ENCODE measurements at places on chromosomes 12 and 14.

DNA sequence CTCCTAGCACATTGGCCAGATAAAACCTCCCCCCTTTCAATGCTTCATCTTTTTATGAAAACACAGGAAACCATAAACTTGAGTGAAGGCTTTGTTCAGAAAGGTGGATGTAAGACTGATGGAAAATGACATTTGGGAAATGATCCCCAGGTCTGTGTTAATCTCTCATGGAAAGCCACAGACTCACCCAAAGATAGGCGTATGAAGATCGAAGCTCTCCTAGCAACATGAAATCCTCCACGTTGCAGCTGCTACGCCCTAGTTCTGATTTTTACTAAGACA is 63.4 kb upstream of the PTGR2 start:
- no peak for DNase-seq

DNA sequence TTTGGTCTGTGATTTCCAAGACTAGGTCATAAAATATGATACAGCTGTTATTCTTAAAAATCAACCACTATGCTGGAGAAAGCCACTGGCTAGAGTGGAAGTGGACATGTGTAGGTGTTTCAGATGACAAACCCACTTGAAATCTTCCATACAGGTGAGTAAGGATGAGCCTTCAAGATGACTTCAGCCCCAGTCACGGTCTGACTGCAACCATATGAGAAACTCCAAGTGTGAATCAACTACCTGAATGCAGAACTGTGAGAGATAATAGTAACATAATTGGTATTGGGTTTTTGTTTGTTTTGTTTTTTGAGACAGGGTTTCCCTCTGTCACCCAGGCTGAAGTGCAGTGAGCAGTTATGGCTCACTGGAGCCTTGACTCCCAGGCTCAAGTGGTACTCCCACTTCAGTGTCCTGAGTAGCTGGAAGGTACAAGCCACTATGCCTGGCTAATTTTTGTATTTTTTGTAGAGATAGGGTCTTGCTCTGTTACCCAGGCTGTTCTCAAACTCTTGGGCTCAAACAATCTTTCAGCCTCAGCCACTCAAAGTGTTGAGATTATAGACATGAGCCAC is 273.3 kb upstream of the LRIG3 start:
- no peak for DNase-seq

GRCh38 chr14:104438166-104438887 is 141.2 kb upstream of the C14orf180 start:
- no peak for DNase-seq

- no peak for DNase-seq
Observed at GRCh38 chr12:68117661-68118060, 41.9 kb downstream of the IFNG start.

- peak; percentile 25 for DNase-seq
Observed at GRCh38 chr12:48681399-48681709, 684 bp downstream of the KANSL2 start.

DNA sequence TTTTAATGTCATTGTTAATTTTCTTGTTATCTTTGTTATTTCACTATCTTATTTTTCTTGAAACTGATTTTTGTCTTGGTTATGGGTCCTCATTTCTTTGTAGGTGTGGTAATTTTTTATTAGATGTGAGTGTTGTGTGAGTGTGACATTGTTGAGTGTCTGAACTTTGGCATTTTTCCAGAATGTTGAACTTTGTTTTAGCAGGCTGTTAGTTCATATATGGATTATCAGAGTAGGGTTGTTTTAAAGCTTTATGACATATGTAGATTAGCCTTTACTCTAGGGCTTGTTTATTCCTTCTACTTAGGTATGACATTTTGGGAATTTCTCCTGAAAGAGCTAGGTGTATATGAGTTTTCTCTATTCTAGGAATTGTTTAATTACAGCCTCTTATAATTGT is 103.9 kb downstream of the ARID2 start:
- DNase-seq = no peak

DNA sequence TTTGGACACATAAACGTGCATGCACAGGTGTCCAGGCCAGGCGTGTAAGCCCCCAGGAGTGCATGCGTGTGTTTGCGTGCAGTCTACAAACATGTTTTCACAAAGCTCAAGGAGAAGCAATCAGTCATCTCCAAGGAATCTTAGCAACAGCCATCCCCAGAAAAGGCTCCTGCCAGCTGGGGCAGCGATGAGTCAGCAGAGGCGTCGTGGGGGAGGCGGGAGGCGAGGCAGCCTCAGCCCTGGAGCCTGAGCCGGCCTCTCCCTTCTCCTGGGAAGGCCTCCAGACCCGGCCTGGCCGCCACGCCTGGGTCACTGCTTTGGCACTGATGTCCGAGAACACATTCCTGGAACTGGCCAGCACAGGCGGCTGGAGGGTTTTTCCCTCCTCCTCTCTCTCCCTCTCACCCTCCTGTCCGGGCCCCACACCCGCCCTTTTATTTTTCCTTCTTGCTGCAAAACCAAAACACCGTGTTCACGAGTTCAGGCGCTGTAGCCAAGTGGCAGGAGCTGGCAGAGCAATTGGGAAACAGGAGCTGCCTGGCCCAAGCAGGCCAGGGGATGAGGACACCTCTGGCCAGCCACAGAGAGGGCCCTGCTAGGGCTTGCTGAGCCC is 92.7 kb downstream of the LRRC74A start:
- DNase-seq = no peak

DNA sequence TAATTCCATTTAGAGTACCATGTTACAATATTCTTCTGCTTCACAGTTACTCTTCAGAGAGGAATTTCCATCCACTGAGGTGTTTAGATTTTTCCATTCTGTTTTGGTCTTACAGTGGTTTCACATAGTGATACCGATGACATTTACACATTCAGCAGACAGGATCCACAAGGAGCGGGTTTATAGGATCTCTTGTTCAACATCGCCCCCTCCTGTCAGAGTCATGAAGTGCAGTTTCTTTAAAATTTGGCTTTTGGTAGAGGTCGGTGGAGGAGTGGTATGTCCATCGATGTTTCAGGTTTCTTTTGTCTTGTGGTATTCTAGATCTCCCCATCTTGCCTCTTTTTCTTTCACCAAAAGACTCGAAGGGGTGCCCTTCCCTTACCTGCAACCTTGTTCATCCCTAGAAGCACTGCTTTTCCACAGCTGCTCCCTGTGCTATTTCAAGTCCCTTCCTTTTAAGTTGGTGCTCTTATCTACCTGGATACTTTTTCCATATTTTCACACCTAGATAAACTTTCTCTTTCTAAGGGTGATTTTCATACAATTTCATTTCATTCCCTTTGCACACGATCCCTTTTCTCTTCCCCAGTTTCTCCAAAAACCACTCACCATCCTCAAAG is 181.3 kb downstream of the ITPR2 start:
- peak; percentile 37 for DNase-seq

DNA sequence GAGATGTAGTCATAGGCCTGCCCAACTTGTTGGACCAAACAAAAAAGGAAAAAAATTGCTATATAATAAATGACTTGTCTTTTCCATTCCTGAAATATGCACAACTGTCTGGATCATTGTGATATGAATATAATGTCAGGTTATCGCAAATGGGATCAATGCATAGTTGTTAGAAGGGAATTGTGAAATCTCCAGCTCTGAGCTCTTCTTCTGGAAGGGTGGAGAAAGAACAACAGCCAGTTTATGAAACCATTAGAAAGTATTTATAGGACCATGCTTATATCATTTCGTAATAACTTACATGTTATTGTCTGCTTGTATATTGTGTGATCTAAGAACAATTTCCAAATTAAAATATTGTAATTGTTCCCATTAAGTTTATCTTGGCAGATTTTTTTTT is 35.7 kb upstream of the HIF1A start:
- DNase-seq = no peak

GRCh38 chr12:47801170-47801903 is 18.4 kb downstream of the HDAC7 start:
- DNase-seq = no peak

- no peak for DNase-seq
Observed at GRCh38 chr12:93954166-93955112, 193.9 kb upstream of the PLXNC1 start.

- peak; percentile 66 for DNase-seq
Observed at GRCh38 chr12:57452937-57453509, 2.1 kb upstream of the INHBE start.

GRCh38 chr14:105605464-105606304 is 79.3 kb downstream of the TMEM121 start:
- DNase-seq = no peak

DNA sequence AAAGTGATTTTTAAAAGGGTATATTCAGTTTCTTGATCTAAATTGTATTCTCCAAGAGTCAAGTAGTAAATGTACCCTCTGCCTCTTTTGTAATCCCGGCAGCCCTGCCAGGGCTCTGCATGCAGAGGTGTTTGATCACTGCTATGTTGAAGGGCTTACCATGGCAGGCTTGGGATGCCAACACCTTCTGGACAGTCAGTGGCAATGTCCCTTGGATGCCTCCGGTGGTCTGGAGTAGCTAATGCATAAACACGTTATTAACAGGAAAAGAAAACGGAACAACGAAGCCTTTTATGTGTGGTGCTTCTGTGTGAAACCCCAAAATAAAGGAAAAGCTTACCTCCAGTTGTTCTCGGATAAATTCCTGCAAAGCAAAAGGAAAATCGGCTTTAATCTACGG is 19.9 kb downstream of the EIF2B2 start:
- no peak for DNase-seq

DNA sequence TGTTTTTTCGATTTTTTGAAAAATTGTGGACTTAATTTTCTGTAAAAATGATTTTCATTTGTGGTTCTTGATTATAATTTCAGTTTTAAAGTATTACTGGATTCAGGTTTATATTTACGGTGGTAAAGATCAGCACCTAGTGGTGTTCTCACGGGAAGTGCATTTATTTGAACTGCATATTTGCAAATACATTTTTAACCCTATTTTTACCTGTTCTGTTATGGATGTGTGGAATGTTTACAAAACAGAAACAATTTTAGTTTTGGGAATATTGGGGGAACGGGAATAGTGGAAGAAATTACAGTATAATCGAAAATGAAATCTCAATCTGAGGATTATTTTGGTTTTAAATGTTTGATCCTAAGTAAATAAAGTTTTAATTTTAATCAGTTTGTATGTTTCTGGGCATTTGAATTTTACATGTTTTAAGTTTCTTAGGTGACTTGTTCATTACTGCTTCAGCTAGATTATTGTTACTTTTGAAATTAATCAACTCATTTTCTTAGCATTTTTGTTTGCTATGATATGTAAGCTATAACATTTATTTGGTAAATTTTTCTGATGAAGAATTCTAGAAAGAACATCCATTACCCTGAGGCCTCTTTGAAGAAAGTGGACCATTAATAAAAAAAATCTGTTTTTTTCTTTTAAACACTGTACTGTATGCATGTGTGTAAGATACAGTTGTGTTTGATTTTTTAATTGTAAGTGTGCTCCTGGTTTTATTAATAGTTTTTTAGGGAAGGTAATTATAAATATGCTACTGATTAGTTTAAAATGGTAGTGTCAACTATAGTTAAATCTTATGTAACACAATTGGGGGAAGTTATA is 942 bp downstream of the ATF7IP start:
- no peak for DNase-seq

DNA sequence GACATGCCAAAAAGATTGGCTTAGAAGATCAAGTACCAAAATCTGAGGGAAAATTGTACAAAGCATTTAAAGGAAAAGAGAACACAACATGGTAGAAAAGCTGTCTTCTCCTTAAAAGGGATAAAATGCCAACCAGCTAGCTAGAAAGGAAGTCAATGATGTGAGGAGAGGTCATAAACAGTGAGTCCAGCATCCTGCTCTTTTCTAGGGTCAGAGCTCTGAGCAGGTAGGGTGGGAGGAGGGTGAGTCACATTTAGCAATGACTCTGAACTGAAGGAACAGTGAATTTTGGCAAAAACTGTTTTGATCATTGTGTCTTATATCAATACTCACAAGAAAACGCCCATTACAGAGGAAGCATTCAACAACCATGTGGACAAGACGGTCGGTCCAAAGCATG is 322.3 kb downstream of the DAD1 start:
- no peak for DNase-seq

DNA sequence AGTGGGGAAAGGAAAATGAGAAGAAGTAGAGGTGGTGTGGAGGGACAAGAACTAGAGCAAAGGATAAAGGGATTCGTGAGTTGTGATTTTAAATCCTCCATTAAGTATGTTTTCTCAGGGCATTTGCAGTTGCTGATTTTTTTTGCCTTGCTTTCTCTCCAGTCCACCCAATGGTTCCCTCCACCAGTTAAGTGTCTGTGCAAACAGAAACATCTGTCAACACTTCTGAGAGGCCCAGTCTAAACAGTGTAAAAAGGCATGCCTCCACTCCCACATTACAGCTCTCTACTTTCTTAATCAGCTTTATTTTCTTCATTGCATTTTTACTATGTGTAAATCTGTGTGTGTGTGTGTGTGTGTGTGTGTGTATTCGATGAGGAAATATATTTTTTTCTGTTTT is 141.2 kb downstream of the PPFIA2 start:
- no peak for DNase-seq

DNA sequence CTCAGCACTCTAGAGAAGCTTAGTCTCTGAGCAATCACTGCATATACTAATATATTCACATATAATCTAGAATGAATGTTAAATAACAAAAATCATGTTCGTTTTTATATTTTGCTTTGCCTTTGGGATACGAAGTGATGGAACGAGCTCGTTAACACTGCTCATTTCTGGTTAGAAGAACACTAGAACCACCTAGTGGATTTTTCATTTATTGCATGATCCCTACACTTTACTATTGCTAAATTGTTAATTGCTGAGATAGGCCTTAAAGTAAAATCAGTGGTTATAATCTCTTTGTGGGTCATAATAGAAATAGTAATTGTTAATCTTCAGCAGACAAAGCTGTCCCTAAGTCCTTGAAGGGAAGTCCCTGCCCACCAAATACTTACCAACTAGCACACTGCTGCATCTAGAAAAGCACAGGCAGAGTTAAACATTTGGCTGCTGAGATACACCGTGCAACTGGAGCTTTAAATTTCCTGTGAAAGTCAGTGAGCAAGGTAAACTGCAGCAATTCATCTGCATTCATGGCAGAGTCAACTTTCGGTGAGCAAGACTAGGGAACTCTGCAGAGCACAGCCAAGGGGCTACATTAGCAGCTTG is 353.7 kb downstream of the APAF1 start:
- peak; percentile 57 for DNase-seq

- peak; percentile 52 for DNase-seq
Observed at GRCh38 chr12:67649261-67649569, 670 bp downstream of the DYRK2 start.

- no peak for DNase-seq
Observed at GRCh38 chr12:17369556-17369955, 720.4 kb downstream of the RERGL start.

DNA sequence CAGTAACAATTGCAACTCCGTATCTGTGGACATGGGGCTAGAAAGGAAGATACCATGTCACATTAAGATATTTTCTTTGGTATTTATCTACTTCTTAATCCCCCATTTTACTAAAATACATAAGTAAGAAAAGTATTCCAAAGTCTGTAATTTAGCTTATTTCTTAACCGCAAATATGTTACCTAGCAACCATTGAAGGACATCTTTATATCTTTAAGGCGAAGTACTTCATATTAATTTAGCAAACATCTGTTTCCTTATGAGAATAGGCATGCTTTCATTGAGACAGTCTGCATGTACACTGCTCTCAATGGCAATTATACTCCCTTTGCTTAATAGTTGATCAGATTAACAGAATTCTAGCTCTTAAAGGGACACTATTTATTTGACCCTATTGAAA is 88.8 kb downstream of the NAV3 start:
- DNase-seq = no peak

- no peak for DNase-seq
Observed at GRCh38 chr12:129459886-129460285, 443.9 kb downstream of the TMEM132D start.

GRCh38 chr12:44771485-44772021 is 104.6 kb downstream of the NELL2 start:
- DNase-seq = no peak

GRCh38 chr12:52250048-52250990 is 17.3 kb downstream of the KRT7 start:
- DNase-seq = no peak

Measured in GM10248 (cell line).